Lung (tissue), 17 donors: ENCODE measurements at places on chromosomes 5 and 9. TPM values are rescaled to one million over a fixed set of nuclear protein-coding genes. Genes with fewer than 3 reads are reported as not detected.
A peak's percentile ranks its signal among the peaks of the same experiment; 100 is the strongest.

GRCh38 chr9:70061776-70062175, 18.1 kb downstream of the MAMDC2 start:
- no peak for DNase-seq

DNA sequence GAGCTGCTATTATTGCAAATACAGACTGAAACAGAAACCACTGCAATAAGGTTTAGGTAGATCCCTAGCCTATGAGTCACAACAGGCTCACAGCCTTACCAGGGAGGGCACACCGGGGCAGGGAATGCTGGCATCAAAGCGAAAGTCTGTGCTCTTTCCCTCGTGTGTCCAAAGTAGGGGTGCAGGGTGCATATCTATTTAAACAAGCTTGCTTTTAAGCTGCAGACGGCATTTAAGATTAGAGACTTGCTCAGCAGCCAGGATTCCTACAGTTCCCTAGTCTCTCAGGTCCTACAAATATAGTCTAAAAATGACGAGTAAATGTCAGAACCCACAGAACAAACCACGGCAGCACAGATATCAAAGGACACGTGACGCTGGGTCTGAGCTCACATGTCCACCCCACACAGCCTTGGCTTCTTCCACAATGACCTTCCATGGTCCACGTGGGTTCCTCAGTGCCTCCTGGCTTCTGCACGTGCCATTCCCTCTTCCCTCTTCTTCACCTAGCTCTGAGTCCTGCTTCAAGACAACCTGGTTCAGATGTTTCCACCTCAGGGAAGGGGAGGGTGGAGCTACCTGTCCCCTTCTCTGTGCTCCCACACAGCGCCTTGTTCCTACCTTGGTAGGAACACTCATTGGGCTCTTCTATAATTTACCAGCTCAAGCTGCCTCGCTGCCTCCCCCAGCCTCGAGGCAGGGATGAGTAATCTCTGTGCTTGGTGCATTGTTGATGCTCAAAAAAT, 193.2 kb downstream of the MAPKAP1 start:
- DNase-seq: no peak

Gene BHMT2
- 1.0 TPM for polyA plus RNA-seq

- no peak for DNase-seq
Measured at GRCh38 chr9:119998614-119999013, 581.4 kb downstream of the CDK5RAP2 start.

- DNase-seq: peak; percentile 56
Measured at GRCh38 chr5:78824831-78825281, 160.3 kb downstream of the ARSB start.

- DNase-seq: no peak
Measured at GRCh38 chr9:107805201-107805600, 315.6 kb upstream of the KLF4 start.

Gene NTNG2
- 2.8 TPM for polyA plus RNA-seq

GRCh38 chr5:113266227-113266912, 168.4 kb downstream of the TSSK1B start:
- peak; percentile 57 for DNase-seq

- DNase-seq: no peak
Measured at GRCh38 chr5:132416306-132417009, 46.9 kb downstream of the SLC22A5 start.

DNA sequence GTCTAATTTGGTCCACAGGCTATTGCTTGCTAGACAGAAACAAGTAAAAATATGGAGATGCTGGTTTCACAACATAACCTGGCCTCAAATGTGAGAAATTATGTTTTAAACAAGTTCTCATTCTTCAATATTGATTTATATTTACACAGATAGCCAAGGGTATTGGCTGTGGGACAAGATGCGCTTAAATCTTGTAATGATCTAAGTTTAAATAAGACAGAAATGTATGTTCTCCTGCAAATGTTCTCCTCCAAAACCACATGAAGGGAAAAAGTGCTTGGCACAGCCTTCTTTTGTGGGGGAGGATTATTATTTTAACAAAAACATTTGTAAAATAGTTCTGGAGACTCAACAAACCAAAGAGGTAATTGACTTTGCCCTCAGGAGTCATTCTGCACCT, 356.0 kb downstream of the DMAC1 start:
- no peak for DNase-seq

DNA sequence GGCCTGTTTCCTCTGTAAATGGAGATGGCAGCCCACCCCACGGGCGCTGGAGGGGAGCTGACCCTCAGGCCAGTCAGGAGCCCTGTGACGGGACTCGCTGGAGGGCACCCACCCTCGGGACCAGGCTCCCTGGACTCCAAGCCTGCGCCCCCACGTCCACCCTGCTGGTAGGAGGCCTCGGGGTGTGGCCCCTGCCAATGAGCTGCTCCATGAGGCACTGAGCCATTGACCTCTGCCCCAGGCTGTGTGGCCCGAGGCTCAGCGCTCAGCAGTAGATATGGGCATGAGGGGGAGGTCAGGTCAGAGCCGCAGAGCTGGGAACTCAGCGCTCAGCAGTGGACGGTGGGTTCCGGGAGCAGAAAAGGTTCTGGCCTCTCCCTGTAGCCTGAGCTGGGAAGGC, 52.3 kb upstream of the EGFL7 start:
- no peak for DNase-seq

GRCh38 chr9:3371842-3372241, 154.0 kb downstream of the RFX3 start:
- no peak for DNase-seq

- no peak for DNase-seq
Measured at GRCh38 chr5:150514708-150515211, 6.8 kb downstream of the NDST1 start.

DNA sequence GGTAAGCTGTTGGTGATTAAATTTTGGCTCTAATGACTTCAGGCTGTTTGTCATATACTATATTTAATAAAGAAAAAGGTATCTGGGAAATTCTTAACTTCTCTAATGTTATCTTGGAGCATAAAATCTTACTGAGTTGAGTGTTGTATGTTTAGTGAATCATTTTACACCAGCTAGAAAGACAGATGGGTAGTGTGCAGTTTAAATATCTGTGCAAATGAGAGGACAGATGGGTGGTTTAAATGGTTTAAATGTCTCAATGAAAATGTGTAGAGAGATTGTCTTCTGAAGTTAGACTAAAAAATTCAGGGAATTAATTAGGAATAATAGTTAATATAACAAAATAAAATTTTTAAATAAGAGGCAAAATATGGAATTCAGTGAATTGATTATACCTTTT, 114.5 kb downstream of the FER start:
- no peak for DNase-seq
